ENCODE measurements at places on chromosomes 16 and 17. TPM values are rescaled to one million over a fixed set of nuclear protein-coding genes. Genes with fewer than 3 reads are reported as not detected.

DNA sequence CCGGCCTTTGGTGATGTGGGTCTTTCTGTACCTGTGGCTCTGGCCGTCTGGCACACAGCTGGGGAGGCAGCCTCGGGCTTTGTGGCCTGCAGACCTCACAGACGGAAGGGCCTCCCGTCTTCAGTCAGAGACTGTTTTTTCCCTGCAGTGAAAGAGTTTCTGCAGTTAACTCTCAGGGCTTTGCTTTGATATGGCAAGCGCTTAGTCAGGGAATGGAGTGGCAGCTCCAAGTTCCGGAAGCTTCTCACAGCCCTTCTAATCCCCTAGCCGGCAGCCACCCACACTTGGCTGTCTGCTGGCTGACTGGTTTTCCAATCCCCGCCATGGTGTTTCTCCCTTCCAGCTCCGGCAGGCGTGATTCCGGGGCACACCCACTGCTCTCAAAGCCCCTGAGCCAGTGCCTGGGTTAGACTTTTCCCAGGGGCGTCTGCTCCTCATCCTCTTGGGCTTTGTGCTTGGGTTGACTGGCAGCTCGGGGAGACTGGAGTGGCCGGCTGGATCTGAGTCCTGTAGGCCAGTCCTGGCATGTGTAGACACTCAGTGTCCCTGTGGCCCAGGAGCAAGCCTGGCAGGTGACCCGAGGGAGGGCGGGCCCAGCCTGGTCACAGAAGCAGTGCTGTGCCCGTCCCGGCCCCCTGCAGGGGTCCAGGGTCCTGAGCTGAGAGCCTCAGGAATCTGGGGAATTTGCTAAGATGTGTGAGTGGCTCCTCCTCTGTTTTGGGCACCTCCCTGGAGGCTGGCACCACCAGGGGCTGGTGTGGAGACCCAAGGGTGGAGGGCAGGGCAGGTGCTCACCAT lies 29.9 kb downstream of the BAIAP2 start:
- H3K27ac ChIP-seq: no peak overlapping the region
- no peaks in the 10 kb centered on the region for H3K4me1 ChIP-seq
- DNase-seq: no peak
- no peak overlapping the region for H3K4me3 ChIP-seq

DNA sequence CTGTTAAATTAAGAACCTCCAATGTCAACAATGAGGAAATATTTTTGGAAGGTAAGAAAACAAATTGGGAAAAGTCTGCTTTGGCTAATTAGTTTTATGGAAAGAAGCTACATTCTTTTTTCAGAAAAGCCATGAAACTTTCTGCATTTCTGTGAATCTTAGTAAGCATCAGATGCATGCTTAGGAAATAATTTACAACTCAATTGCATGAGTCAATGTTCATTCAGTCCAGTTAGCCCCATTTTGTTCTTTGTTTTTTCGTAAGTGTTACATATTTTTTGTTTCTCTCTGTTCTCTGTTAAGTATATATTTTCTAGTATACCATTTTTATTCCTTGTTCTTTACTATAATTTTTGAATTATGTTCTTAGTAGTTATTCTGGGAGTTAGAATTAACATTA lies 195.2 kb upstream of the KIF2B start:
- H3K36me3 ChIP-seq: no peaks in the 10 kb centered on the region
- H3K27me3 ChIP-seq: no peaks in the 10 kb centered on the region
- H3K4me3 ChIP-seq: no peak overlapping the region

KRT24 gene
- not detected for total RNA-seq

DNA sequence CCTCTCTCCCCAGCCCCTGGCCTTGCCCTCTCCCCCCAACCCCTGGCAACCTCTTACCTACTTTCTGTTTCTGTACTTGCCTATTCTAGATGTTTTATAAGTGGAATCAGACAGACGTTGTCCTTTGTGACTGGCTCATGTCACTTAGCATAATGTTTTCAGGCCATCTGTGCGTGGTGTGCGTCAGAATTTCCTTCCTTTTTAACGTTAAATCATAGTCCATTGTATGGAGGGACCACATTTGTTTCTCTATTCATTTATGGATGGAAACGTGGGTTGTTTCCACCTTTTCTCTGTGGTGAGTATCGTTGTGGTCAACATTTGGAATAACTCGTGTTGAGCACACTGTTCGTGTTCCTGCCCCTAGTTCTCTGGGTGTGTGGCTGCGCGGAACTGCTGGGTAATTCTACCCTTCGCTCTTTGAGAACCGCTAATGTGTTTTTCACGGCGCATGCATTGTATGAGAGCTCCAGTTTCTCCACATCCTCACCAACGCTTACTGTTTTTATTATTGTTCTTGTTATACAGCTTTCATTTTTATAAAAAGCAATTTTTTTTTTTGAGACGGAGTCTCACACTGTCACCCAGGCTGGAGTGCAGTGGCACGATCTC lies 26.3 kb downstream of the ACTG1 start:
- no peaks in the 10 kb centered on the region for H3K36me3 ChIP-seq
- H3K27ac ChIP-seq: no peak overlapping the region
- H3K4me1 ChIP-seq: peaks cover 11% of the 10 kb centered on the region

- H3K27ac ChIP-seq: no peak overlapping the region
- H3K36me3 ChIP-seq: no peaks in the 10 kb centered on the region
- no peak overlapping the region for H3K4me3 ChIP-seq
- no peak for DNase-seq
Observed at GRCh38 chr17:39742856-39743436, 5.2 kb downstream of the GRB7 start.

- no peaks in the 10 kb centered on the region for H3K36me3 ChIP-seq
- DNase-seq: no peak
- H3K27me3 ChIP-seq: no peaks in the 10 kb centered on the region
- H3K4me3 ChIP-seq: no peak overlapping the region
Observed at GRCh38 chr17:63785556-63785955, 11.6 kb downstream of the DDX42 start.

DNA sequence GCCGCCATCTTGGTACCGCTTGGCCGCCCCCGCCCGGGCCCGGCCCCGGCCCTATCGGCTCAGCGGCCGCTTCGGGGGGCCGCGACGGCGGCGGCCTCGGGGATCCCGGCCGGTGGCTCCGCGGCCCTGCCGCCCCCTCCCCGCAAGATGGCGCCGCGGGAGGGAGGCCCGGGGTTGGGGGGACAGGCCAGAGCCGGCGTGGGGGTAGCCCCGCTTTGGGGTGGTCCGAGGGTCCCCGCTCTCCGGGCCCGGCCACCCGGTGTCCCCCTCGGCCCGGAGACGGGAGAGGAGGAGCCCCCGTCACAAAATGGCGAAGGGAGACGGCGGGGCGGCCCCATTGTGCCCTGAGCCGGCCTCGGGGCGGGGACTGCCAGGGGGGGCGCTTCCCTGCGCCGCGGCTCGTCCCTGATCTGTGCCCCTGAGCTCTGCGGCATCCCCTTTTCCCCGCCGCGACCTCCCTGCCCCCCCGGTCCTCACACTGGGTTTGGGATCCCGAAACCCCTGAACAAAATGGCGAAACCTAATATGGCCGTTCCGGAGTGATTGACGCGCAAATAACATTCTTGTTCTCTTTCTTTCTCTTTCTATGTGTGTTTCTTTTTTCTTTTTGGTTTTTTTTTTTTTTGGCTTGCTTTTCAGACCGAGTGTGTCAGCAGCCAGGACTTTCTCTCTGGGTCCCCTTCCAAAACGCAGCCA lies 986 bp downstream of the HAPSTR1 start:
- H3K27me3 ChIP-seq: no peaks in the 10 kb centered on the region
- peak overlapping the region; percentile 80 for H3K4me3 ChIP-seq
- peak overlapping the region; percentile 98 for H3K27ac ChIP-seq
- peak; percentile 40 for DNase-seq
- H3K4me1 ChIP-seq: peaks cover 33% of the 10 kb centered on the region

GRCh38 chr16:58492735-58493134 lies 7.2 kb upstream of the NDRG4 start:
- peak; percentile 52 for DNase-seq
- H3K27ac ChIP-seq: no peak overlapping the region
- H3K36me3 ChIP-seq: no peaks in the 10 kb centered on the region
- H3K4me3 ChIP-seq: no peak overlapping the region
- H3K4me1 ChIP-seq: peaks cover 45% of the 10 kb centered on the region

GRCh38 chr16:27238016-27238587 lies 30.5 kb downstream of the NSMCE1 start:
- H3K36me3 ChIP-seq: peaks cover 5% of the 10 kb centered on the region
- no peak for DNase-seq
- no peaks in the 10 kb centered on the region for H3K27me3 ChIP-seq
- H3K4me1 ChIP-seq: peaks cover 64% of the 10 kb centered on the region
- peak overlapping the region; percentile 82 for H3K27ac ChIP-seq
- no peak overlapping the region for H3K4me3 ChIP-seq

DNA sequence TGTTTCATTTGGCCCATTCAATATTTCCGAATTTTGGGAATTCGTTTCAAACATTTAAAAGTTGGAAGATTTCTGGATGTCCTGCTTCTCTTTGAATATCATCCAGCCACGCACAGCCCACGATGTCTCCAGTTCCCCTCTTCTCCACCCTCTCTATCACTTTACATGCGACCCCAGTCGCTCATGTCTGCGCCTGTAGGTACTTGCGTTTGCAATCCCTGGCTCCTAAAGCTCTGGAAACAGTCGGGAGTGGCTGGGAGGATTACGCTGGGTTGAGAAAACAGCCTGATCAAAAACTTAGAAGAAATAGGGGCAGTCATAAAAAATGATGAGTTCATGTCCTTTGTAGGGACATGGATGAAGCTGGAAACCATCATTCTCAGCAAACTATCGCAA lies 1.5 kb upstream of the SBK1 start:
- peaks cover 17% of the 10 kb centered on the region for H3K4me1 ChIP-seq
- no peak for DNase-seq
- no peaks in the 10 kb centered on the region for H3K27me3 ChIP-seq
- H3K27ac ChIP-seq: no peak overlapping the region

- H3K27ac ChIP-seq: no peak overlapping the region
- DNase-seq: no peak
- no peaks in the 10 kb centered on the region for H3K4me1 ChIP-seq
- H3K4me3 ChIP-seq: no peak overlapping the region
- no peaks in the 10 kb centered on the region for H3K36me3 ChIP-seq
- peaks cover 5% of the 10 kb centered on the region for H3K27me3 ChIP-seq
Observed at GRCh38 chr17:35554668-35555067, 6.0 kb downstream of the SLFN14 start.

GRCh38 chr16:2527071-2527783 lies 4.0 kb downstream of the CEMP1 start:
- DNase-seq: peak; percentile 20
- H3K36me3 ChIP-seq: peaks cover 65% of the 10 kb centered on the region
- no peak overlapping the region for H3K4me3 ChIP-seq
- H3K27me3 ChIP-seq: no peaks in the 10 kb centered on the region
- no peak overlapping the region for H3K27ac ChIP-seq

- peaks cover 6% of the 10 kb centered on the region for H3K4me1 ChIP-seq
- H3K27me3 ChIP-seq: no peaks in the 10 kb centered on the region
- peak overlapping the region; percentile 59 for H3K27ac ChIP-seq
- no peak overlapping the region for H3K4me3 ChIP-seq
- DNase-seq: no peak
Observed at GRCh38 chr16:30904114-30904780, 7.8 kb downstream of the CTF1 start.

PMFBP1 gene
- total RNA-seq: 0.61 TPM

TANC2 gene
- 21.1 TPM for total RNA-seq

LRRC46 gene
- 0.28 TPM for total RNA-seq

GRCh38 chr16:62755938-62756337 lies 719.7 kb upstream of the CDH8 start:
- no peak overlapping the region for H3K4me3 ChIP-seq
- no peaks in the 10 kb centered on the region for H3K27me3 ChIP-seq
- H3K27ac ChIP-seq: no peak overlapping the region
- no peaks in the 10 kb centered on the region for H3K36me3 ChIP-seq
- no peaks in the 10 kb centered on the region for H3K4me1 ChIP-seq

DNA sequence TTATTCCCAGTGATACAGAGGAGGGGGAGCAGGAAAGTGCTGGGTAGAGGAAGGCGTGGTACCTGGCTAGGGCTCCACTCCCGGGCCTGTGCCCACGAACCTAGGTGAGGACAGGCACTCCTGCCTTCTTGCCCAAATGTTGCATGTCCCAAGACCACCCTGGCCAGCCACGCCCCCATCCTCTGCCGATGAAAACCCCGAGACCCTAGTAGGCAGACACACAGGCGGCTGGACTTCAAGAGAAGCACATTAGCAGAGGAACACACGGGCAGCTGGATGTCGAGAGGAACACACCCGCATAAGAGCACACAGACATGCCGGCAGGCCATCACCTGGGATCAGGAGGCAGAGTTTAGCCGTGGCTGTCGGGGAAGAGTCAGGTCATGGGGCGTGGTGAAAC lies 1386.5 kb upstream of the GOT2 start:
- no peak for DNase-seq
- no peak overlapping the region for H3K27ac ChIP-seq
- H3K4me1 ChIP-seq: no peaks in the 10 kb centered on the region

- H3K4me1 ChIP-seq: peaks cover 61% of the 10 kb centered on the region
- H3K27ac ChIP-seq: no peak overlapping the region
- H3K4me3 ChIP-seq: no peak overlapping the region
- H3K36me3 ChIP-seq: no peaks in the 10 kb centered on the region
Observed at GRCh38 chr17:27491713-27492190, 35.5 kb downstream of the KSR1 start.

DNA sequence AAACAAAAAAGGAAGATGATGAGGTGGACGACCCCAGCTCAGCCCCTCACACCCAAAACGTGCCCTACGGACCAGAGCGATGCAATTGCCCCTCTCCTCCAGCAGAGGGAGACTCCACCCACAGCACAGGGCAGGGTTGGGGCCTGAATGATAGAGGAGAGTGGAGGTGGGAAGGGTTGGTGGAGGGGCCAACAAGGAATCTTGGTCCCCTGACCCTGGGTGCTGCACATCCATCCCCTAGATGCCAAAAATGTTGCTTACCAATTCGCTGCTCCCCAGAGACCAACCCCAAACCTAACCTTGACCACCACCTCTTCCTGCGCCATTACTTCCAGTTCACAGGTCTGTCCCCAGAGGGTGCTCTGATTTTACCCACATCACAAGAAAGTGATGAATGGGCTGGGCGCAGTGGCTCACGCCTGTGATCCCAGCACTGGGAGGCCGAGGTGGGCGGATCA lies 12.9 kb downstream of the P2RX5 start:
- no peak overlapping the region for H3K27ac ChIP-seq
- H3K4me1 ChIP-seq: peaks cover 7% of the 10 kb centered on the region
- H3K4me3 ChIP-seq: no peak overlapping the region
- H3K27me3 ChIP-seq: peaks cover 4% of the 10 kb centered on the region

Measured in adrenal gland (tissue), 19 donors.